ENCODE measurements at places on chromosomes 5 and 9.

- DNase-seq = no peak
Measured at GRCh38 chr5:76556511-76557221, 66.5 kb downstream of the F2RL2 start.

DNA sequence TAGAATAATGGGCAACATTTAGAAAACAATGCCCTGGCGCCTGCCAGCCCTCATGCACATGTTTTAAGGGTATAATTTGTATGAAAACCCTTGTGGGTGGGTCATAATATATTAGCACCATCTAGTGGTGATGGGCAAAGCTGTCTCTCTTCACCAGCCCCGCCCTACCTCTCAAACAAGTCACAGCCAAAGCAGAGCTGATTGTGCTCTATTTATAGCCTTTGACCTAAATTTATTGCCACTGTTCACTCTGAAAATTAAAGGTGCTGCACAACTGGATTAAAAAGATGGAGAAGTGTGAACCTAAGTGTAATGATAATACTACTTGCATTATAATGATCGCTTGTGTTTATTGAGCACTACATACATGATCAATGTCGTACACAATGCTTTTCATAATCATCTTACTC, 131.9 kb upstream of the ANKH start:
- no peak for DNase-seq

GRCh38 chr5:36575361-36575781, 31.0 kb upstream of the SLC1A3 start:
- DNase-seq = no peak

- DNase-seq = no peak
Measured at GRCh38 chr9:90141723-90142122, 500.9 kb downstream of the DIRAS2 start.

DNA sequence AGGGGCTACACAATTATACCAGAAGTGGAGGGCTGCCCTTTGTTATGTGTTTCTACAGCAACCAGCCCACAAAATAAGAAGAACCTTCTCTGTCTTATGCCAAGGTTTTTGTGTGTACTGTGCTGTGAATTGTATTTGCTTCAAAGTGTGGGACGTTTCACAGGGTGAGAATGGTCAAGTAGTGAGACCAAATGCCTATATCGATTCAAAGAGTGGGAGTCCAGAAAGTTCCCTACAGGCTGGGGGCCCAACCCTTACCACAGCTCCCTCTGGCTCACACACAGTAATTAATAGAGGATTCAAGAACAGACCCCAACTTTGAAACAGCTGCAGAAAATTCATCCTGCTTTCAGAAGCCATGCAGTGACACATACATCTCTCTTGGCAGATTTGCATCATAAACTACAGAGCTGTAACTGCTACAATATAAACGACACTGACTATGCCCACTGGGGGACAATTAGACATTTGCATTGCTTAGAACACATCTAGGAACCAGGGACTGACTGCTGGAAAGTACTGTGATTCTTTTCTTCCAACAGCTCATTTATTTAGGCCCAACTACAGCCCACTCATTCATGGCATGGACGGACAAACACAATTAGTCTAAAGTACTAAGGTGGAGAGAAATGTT, 12.8 kb downstream of the ENC1 start:
- no peak for DNase-seq

- no peak for DNase-seq
Measured at GRCh38 chr5:79062436-79062835, 7.0 kb downstream of the DMGDH start.

DNA sequence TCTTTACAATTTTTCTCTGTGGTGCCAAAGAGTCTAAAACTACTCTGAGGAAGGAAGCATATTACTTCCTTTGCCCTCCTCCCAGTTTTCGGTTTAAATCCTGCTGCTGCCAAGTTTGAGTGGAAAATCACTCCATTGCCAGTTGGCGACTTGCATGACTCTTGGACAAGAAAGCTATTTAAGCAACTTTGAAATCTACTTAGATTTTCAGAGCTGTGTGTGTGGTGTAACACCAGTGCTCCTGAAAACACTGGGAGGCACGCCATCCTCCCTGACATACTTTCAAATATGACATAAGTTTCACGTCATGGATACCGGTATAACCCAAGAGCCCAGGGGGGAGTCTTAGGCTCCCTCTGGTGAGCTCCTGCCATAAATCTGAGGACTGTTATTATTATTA, 83.5 kb upstream of the RIOK2 start:
- DNase-seq = peak; percentile 80

DNA sequence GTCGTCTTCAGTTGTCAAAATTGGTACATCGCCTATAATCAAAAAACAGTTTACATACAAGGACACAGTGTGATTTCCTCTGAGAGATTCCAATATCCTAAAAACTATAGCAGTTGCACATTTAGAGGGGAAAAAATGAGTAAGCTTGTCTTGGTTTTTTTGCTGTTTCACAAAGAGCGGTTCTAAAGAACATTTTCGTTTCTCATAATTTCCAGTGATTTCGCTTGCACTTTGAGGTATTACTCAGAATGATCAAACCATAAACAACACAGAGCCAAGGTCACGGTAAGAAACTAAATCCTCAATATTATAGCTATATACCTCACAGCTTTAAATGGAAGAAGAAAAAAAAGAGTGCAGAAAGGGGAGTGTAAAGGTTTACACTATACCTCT, 861 bp downstream of the MTX3 start:
- DNase-seq = no peak

- peak; percentile 77 for DNase-seq
Measured at GRCh38 chr9:107283623-107284616, 841 bp downstream of the RAD23B start.

- DNase-seq = no peak
Measured at GRCh38 chr9:116913536-116913935, 226.4 kb downstream of the TRIM32 start.

DNA sequence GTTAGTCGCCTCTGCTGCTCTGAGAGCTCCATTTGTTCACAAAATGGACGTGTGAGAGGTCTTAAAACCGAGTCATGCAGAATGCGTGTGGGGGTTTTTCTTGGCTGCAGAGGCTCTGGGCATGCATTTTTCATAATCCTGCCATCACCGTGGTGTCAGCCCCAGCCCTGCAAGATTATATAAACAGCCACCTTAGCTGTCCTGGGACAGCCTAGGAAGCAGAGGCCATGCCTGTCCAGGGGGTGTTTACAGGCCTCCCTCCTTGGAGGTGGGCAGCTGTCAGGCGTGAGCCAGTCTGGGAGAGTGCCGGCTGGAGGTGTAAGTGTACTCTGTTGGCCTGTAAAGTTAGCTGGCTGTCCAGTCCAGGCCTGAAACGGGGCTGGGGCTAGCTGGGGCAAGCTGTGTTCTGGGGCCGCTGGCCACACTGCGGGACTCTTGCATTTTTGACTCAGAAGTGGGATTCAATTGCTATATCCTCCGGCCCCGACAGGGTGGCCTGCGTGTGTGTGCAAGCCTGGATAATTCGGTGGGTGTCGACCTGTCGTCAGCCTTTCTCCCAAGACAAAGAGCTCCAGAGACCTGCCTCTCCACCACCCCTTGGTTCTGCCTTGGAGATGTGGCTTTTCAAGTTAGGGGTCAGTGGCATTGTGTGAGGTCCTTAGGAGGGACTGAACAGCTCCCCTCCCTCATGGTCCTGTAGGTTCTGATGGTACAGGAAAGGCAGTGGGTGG, 2.4 kb downstream of the WNK2 start:
- DNase-seq = no peak

DNA sequence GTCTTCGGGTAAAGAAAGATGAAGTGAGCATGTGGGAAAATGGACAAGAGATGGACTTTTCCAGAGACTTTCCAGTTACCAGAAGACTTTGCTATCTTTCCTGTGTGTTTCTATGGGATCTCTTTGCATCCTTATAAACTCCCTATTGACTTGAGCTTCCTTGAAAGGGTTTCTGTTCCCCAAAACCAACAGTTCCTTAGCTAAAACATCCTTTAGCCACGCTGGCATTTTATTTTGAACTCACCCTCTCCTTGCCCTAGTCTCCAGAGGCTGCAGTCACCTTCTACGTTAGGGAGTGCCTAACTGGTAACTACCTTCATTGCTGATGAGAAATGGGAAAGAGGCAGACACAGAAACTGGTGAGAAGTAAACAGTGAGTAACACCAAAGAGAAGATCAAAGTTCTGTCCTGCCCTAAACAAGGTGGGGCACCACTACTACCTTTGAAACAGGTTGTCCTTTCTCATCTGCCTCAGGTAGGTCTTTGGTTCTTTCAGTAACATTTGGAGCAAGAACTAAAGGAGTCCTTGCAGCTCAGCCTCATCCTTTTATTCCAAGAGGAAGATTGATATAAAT, 402.9 kb downstream of the ENC1 start:
- DNase-seq = no peak

GRCh38 chr9:78781681-78782080, 484.8 kb downstream of the PSAT1 start:
- no peak for DNase-seq

- no peak for DNase-seq
Measured at GRCh38 chr5:82353522-82353921, 75.4 kb upstream of the RPS23 start.

- no peak for DNase-seq
Measured at GRCh38 chr9:113326230-113326629, 13.8 kb downstream of the WDR31 start.

DNA sequence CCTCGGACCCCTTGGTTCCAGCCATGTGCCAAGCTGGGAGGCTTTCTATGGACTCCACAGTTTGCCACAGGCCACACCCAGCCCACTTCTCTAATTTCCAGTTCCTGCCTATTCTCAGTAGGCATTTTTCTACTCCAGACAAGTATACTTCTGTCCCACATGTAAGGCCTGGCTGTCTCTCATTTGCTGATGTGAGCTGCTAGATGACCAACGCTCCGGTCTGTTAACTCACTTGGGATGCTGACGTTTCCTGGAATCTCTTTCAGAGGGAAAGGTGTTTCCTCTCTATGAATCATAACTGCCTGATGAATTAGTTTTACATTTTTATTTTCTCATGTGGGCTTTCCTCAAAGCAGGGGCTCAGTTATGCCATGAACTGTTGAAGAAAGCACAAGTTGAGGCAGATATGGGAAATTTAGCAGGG, 36.3 kb downstream of the ERGIC1 start:
- DNase-seq = peak; percentile 62

DNA sequence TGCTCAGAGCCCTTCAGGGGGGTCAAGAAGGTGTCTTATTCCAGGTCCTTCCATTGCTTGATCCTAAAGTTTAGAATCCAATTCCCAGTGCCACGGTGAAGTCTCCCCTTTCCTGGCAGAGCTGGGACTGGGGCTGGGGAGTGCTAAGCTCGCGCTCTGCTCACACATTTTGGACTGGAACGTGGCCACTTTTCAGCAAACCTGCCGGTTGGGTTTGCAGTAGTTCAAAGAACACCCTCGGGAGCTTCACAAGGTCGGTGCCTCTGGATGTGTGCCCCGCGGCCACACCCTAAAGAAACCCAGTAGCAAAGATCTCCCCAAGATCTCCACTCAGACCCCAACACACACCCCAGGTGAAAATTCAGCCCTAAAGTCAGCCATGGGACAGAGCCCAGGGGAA, at the start of gene C9orf152:
Gene C9orf152 (minus strand): TSS at position 129 of the 400 bp plus-strand sequence. CDS start 580 bp downstream, outside the sequence.
- no peak for DNase-seq

- no peak for DNase-seq
Measured at GRCh38 chr9:122158202-122158601, 1.4 kb downstream of the NDUFA8 start.

DNA sequence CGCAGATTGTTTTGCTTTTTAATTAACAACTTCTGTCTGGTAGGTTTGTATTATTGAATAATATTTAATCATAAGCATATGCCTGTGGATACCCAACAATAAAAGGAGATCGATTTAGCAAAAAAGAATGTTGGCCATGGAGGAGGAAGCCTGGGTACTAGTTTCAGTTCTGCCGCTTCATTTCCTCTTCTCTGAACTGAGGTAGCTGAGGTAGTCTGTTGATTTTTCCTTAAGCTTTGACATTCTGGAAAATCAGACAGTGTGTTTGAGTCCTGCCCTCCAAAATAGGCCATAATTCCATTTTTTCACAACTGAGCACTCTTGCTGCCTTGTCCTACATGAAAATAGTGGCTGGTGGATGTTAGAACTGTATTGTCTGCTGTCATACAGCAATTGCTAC, 6.0 kb upstream of the GPR21 start:
- DNase-seq = no peak

GRCh38 chr9:115513148-115513547, 395.2 kb upstream of the TNC start:
- DNase-seq = no peak

DNA sequence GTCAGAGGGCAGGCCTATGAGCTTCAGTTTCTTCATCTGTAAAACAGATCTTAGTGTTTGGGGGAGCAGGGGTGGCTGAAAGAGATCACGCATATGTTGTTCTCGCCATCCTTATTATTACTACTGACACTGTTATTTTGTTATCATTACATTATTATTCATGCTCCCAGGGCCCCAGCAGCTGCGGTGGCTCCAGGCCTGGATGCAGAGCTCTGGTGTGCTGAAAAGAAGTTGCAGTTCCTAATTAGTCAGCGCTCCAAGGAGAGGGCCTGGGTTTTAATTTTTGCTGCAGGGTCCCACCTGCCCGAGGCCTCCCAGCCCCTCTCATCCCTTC, 19.5 kb downstream of the CXXC5 start:
- DNase-seq = no peak

DNA sequence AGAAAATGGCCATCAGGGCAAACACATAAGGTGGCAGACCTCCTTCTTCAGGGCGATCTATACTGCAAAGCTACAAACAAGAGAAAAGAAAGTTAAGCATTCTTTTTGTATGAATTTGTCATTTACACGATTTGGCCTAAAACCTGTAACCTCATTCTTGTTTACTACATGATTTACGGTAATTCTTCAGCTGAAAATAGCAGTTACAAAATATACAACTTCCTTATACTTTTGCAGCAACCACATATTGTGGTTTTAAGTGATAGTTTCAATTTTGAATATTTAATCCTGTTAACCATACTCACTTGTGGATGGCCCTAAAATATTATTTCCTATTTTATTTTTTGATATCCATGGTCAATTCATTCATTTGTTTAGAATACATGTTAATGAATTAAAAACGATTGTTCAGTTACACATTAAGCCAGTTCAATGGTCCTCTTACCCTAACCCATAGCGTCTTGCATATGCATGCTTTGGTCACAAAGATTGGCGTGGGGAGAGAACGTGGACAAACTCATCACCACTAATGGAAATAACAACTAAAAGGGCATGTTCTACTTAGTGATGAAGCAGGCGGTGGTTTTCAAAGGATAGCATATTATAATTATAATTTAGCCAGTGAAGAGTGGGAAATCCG, 16.6 kb downstream of the TUT7 start:
- DNase-seq = no peak

DNA sequence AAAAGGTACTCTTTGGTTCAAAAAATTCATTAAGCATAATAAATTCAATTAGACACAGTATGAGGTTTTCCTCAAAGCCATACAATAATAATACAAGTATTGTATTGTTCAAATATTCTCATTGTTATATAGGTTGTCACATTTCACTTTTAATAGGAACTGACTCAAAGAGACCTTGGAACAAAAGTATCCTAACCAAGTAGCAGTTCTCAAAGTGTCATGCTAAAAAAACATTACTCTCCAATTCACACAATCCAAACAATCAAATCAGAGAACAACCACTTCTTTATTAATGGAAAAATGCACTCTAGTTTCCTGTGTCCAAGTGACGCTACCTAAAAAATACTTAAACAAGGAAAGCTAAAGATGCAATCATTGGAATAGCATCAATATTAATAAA, 115.4 kb downstream of the DENND1A start:
- DNase-seq = no peak

Data from ovary (tissue), 10 donors.